ENCODE measurements at places on chromosomes 12 and 14. TPM values are rescaled to one million over a fixed set of nuclear protein-coding genes. Genes with fewer than 3 reads are reported as not detected.

DNA sequence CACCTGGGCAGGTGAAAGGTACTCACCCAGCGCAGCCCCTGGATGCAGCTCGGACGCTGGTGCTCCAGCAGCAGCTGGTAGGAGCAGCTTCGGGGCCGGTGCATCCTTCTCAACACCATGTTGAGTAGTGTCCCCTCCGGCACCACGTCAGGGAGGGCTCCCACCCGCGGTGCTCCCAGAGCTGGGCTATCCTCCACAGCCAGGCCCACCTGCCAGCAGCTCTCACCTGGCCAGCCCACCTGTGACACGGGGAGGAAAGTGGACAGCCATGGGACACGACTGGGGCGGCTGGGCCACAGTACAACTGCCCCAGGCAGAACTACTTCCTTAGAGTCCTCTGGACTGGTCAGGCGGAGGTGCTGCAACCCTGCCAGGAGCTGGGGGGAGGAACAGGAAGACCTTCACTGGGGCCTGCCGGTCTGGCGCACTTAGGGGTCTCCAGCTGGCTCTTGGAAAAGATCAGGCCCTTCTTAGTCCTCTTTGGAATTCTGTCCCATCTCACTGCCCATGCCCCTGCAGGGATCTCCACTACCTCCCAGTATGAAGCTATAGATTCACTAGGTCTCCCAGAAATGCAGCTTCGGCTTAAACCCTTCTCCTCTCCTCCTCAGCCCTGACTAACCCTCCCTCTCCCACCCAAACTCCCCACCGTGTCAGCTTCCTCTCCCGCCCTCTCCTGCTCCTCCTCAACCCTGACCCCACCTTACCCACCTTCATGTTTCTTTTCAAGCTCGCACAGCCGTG lies 668 bp downstream of the RAPGEF3 start:
- H3K27ac ChIP-seq, result no peak overlapping the region
- H3K27me3 ChIP-seq, result peaks cover 3% of the 10 kb centered on the region

DNA sequence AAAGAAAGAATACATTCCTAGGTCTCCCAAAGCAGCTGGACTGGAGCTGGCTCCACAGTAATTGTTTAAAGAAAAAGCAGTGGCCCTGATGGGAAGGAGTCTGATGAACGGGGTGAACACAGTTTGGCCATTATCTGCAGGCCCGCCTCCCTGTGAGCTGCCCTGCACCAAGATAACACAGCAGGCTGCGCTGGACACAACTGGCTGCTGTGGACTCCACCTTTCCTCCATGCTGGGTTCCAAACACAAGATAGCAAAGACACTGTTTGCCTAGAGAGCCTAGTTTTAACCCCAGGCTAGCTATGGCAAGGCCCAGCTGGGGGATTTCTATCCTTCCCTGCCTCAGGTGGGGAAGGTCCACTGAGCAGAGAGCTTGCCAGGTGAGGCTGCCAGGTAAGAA lies 34.6 kb downstream of the ZFP36L1 start:
- no peak overlapping the region for H3K27ac ChIP-seq
- H3K27me3 ChIP-seq, result no peaks in the 10 kb centered on the region
- peaks cover 18% of the 10 kb centered on the region for H3K4me1 ChIP-seq
- no peak for DNase-seq
- no peak overlapping the region for H3K4me3 ChIP-seq

GRCh38 chr14:68741839-68742470 lies 50.9 kb downstream of the ZFP36L1 start:
- H3K36me3 ChIP-seq, result no peaks in the 10 kb centered on the region
- H3K4me3 ChIP-seq, result no peak overlapping the region
- DNase-seq, result no peak
- peaks cover 3% of the 10 kb centered on the region for H3K4me1 ChIP-seq
- H3K27ac ChIP-seq, result no peak overlapping the region

DNA sequence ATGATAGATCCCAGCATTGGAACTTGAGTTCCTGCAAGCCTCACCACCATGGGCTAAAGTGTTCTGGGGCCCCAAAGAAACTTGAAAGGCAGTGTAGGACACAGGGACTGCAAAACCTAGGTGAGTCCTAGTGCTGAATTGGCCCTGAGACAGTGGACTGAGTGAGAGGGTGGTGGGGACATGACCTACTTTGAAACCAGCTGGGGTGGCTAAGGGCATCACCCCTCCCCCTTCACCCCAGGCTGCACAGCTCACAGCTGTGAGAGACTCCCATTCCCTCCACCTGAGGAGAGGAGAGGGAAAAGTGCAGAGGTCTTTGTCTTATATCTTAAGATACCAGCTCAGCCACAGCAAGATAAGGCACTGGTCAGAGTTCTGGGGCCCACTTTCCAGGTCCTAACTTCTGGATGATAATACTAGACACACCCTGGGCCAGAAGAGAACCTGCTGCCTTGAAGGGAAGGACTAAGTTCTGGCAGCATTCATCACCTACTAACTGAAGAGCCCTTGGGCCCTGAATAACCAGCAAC lies 62.5 kb downstream of the MAPKAPK5 start:
- no peaks in the 10 kb centered on the region for H3K27me3 ChIP-seq
- peak; percentile 20 for DNase-seq
- no peak overlapping the region for H3K27ac ChIP-seq
- no peak overlapping the region for H3K4me3 ChIP-seq
- H3K36me3 ChIP-seq, result peaks cover 24% of the 10 kb centered on the region

GRCh38 chr12:75087654-75088053 lies 122.0 kb downstream of the KCNC2 start:
- no peak overlapping the region for H3K27ac ChIP-seq
- no peak overlapping the region for H3K4me3 ChIP-seq
- no peak for DNase-seq
- H3K36me3 ChIP-seq, result no peaks in the 10 kb centered on the region
- H3K4me1 ChIP-seq, result no peaks in the 10 kb centered on the region

Gene PTGER2
- polyA plus RNA-seq, result 1.4 TPM

GRCh38 chr14:58367296-58367695 lies 28.4 kb upstream of the TOMM20L start:
- peaks cover 46% of the 10 kb centered on the region for H3K36me3 ChIP-seq
- H3K27me3 ChIP-seq, result no peaks in the 10 kb centered on the region
- H3K4me3 ChIP-seq, result no peak overlapping the region
- H3K4me1 ChIP-seq, result no peaks in the 10 kb centered on the region
- DNase-seq, result no peak

- H3K4me3 ChIP-seq, result no peak overlapping the region
- H3K36me3 ChIP-seq, result no peaks in the 10 kb centered on the region
- H3K27me3 ChIP-seq, result no peaks in the 10 kb centered on the region
- DNase-seq, result no peak
- H3K4me1 ChIP-seq, result no peaks in the 10 kb centered on the region
Measured at GRCh38 chr14:33655421-33655820, 295.5 kb downstream of the EGLN3 start.

Gene PPM1H
- polyA plus RNA-seq, result 7.8 TPM

Gene CEBPE
- 0.87 TPM for polyA plus RNA-seq

Gene GALNT8
- polyA plus RNA-seq, result 0.30 TPM

Gene RHEBL1
- polyA plus RNA-seq, result 1.6 TPM

Gene ANKRD33
- polyA plus RNA-seq, result 0.02 TPM

Gene MOK
- 9.0 TPM for polyA plus RNA-seq

- H3K4me1 ChIP-seq, result no peaks in the 10 kb centered on the region
- H3K27me3 ChIP-seq, result no peaks in the 10 kb centered on the region
- no peak for DNase-seq
- no peaks in the 10 kb centered on the region for H3K36me3 ChIP-seq
- no peak overlapping the region for H3K27ac ChIP-seq
Measured at GRCh38 chr14:66739826-66740225, 231.9 kb downstream of the GPHN start.

All from thymus (tissue), 14 donors.